ENCODE measurements at places on chromosomes 1 and 21. TPM values are rescaled to one million over a fixed set of nuclear protein-coding genes. Genes with fewer than 3 reads are reported as not detected.
A peak's percentile ranks its signal among the peaks of the same experiment; 100 is the strongest.

Gene ILDR2
- total RNA-seq = 5.9 TPM

Gene RGS4
- 3.1 TPM for total RNA-seq

DNA sequence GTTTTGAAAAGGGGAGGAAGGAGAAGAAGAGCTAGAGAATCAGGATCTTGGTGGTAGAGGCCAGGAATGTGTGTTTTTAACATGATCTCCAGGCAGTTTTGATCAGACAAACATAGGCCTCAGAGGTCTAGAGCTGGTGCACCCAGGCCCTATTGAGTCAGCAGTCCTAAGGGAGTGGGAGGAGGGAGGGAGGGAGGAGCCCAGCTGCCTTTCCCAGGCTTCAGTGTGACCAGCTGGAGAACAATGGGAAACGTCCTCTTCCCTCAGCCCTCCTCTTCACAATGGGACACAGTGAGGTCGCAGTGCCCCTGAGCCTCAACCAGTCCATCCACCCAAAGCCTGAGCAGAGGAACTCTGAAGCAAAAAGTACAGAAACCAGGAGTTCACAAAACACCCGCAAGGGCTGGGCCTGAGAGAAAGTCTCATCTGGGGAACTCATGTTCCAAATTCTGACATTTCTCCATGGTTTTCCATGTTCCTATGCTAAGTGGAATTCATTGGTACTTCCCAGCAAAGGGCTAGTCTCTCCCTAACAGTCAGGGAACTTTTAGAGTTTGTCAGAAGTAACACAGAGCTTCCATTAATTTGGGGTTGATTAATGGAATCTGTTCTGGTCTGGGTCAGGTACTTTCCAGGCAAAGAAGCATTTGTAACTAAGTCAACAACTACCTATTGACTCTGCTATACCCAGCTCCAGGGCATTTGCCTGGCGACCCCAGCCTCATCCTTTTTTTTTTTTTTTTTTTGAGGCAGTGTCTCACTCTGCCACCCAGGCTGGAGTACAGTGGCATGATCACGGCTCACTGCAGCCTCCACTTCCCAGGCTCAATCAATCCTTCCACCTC lies 37.5 kb downstream of the ELAPOR1 start:
- H3K27ac ChIP-seq = peak overlapping the region; percentile 42
- peaks cover 6% of the 10 kb centered on the region for H3K4me1 ChIP-seq
- no peaks in the 10 kb centered on the region for H3K36me3 ChIP-seq
- no peak for DNase-seq

DNA sequence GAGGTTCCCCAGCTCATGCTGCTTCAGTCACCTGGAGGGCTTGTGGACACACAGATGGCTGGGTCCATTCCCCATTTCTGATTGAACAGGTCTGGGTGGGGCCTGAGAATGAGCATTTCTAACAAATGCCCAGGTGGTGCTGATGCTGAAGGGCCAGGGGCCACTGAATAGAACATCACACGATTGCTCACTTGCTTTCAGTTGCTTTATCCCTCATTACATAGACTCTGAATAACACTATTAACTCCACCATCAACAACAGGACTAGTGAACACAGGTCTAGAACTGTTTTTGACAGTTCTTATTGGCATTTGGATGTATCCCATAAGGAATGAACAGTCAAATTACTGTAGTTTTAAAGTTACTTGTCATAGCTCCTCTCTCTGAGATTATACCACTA lies 12.1 kb downstream of the TRAPPC10 start:
- no peak for DNase-seq
- no peak overlapping the region for H3K4me3 ChIP-seq
- no peaks in the 10 kb centered on the region for H3K36me3 ChIP-seq

DNA sequence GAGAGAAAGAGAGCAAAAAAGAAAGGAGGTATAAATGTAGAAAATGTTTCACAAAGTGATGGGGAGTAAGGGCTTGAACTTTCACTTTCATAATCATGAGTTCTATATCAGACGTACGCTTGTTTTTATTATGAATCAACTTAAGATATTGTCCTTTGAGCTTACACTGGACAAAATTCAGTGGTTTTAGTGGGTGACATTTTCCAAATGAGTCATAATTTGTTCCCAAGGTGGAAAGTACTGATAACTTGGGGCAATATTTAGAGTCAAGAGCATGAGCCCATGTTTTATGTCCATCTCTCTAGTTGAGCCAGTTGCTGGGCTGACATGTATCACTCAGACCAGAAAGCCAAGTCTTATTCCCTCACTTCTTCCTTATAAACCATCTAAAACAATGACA lies 161.6 kb downstream of the CHRM3 start:
- no peaks in the 10 kb centered on the region for H3K4me1 ChIP-seq
- no peaks in the 10 kb centered on the region for H3K27me3 ChIP-seq
- no peak overlapping the region for H3K27ac ChIP-seq
- no peaks in the 10 kb centered on the region for H3K36me3 ChIP-seq
- no peak for DNase-seq
- no peak overlapping the region for H3K4me3 ChIP-seq

Gene DYNLT5
- total RNA-seq = 1.4 TPM

GRCh38 chr1:171290621-171291020 lies 23.4 kb upstream of the FMO4 start:
- no peaks in the 10 kb centered on the region for H3K4me1 ChIP-seq
- H3K27me3 ChIP-seq = no peaks in the 10 kb centered on the region
- no peak for DNase-seq
- H3K27ac ChIP-seq = no peak overlapping the region

Gene EDN2
- 2.9 TPM for total RNA-seq

DNA sequence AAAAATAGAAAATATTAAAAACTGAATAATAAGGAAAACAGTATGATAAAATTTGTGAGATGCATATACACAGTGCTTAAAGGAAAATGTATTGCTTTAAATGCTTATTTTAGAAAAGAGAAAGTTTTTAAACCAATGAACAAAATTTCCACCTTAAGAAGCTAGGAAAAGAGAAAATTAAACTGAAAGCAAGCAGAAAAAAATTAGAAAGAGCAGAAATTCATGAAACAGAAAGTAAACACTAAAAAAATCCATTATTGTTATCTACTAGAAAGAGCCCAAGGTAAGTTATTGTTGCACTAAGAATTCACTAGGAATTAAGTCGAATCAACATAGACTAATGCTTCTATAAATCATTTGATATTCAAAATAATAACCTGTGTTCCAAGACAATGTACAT lies 67.7 kb downstream of the PIK3R3 start:
- H3K27me3 ChIP-seq = no peaks in the 10 kb centered on the region
- DNase-seq = no peak
- peaks cover 3% of the 10 kb centered on the region for H3K4me1 ChIP-seq
- H3K36me3 ChIP-seq = peaks cover 4% of the 10 kb centered on the region

DNA sequence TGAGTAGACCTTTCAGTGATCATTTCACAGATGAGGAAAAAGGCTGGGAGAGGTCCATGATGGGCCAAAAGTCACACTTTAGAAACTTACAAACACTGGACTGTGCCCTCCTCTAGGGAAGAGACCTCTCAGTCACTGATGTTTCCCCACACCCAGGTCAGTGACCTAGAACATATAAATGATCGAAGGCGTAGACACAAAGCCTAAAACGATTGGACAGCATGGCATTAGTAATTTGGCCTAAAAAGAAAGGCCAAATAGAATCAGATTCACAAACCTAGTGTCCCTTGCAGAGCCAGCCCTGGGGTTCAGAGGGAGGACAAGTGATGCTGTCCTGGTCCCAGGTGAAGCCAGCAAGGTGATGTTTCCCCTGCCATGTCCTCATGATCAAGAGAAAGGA lies 27.7 kb downstream of the TRABD2B start:
- H3K4me1 ChIP-seq = peaks cover 38% of the 10 kb centered on the region
- no peak for DNase-seq
- no peak overlapping the region for H3K4me3 ChIP-seq
- no peaks in the 10 kb centered on the region for H3K27me3 ChIP-seq
- no peak overlapping the region for H3K27ac ChIP-seq

GRCh38 chr1:18637511-18637960 lies 6.9 kb downstream of the PAX7 start:
- H3K36me3 ChIP-seq = no peaks in the 10 kb centered on the region
- no peak overlapping the region for H3K4me3 ChIP-seq
- no peaks in the 10 kb centered on the region for H3K4me1 ChIP-seq
- no peak overlapping the region for H3K27ac ChIP-seq
- DNase-seq = no peak

Gene SLC1A7
- total RNA-seq = not detected

Gene LCE1D
- total RNA-seq = not detected

- H3K4me3 ChIP-seq = no peak overlapping the region
- no peaks in the 10 kb centered on the region for H3K4me1 ChIP-seq
- H3K36me3 ChIP-seq = no peaks in the 10 kb centered on the region
- no peak overlapping the region for H3K27ac ChIP-seq
Observed at GRCh38 chr1:12654004-12654567, 10.2 kb downstream of the AADACL4 start.

Gene PDC
- not detected for total RNA-seq

Gene ZMYND12
- total RNA-seq = 1.9 TPM

GRCh38 chr1:224067621-224068457 lies 46.1 kb upstream of the FBXO28 start:
- H3K36me3 ChIP-seq = no peaks in the 10 kb centered on the region
- no peak for DNase-seq
- H3K27ac ChIP-seq = no peak overlapping the region
- H3K27me3 ChIP-seq = no peaks in the 10 kb centered on the region

DNA sequence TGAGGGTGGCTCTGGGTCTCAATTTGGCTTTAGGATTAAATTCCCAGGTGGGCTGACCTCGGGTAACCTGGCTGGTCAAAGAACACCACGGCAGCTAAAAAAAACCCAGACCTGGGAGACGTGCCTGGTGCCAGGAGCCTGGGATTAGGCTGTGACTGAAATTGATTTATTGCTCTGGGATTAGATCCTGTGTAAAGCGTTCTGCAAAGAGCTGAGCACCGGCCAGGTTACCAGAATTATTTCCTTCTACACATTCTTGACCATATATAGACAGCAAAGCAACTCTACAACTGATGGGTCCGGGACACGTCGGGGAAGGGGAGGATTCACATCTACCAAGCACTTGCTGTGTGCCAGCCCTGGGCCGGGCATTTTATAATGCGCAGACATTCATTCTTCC lies 45.2 kb downstream of the TMCO4 start:
- H3K4me3 ChIP-seq = no peak overlapping the region
- H3K36me3 ChIP-seq = peaks cover 4% of the 10 kb centered on the region
- no peak overlapping the region for H3K27ac ChIP-seq
- H3K4me1 ChIP-seq = no peaks in the 10 kb centered on the region
- DNase-seq = no peak

DNA sequence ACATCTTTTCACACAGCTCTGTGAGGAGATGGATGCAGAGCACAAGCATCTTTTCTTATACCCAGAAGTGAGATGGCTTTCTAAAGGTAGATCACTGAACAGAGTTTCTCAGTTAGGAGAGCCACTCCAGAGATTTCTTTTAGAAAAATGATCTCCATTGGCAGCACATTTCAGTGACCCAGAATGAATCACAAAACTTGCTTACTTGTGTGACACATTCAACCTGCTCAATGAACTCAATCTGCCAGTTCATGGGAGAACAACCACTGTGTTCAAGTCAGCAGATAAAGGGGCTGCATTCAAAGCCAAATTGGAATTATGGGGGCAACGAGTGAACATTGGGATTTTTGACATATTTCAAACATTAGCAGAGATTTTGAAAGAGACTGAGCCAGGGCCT lies 78.3 kb downstream of the UCHL5 start:
- no peaks in the 10 kb centered on the region for H3K4me1 ChIP-seq
- H3K27ac ChIP-seq = no peak overlapping the region

Gene KRTAP10-10
- not detected for total RNA-seq

Gene GPR157
- 9.1 TPM for total RNA-seq

GRCh38 chr1:94863919-94864318 lies 43.8 kb downstream of the SLC44A3 start:
- no peaks in the 10 kb centered on the region for H3K27me3 ChIP-seq
- H3K4me3 ChIP-seq = peak overlapping the region; percentile 20
- H3K4me1 ChIP-seq = peaks cover 32% of the 10 kb centered on the region

DNA sequence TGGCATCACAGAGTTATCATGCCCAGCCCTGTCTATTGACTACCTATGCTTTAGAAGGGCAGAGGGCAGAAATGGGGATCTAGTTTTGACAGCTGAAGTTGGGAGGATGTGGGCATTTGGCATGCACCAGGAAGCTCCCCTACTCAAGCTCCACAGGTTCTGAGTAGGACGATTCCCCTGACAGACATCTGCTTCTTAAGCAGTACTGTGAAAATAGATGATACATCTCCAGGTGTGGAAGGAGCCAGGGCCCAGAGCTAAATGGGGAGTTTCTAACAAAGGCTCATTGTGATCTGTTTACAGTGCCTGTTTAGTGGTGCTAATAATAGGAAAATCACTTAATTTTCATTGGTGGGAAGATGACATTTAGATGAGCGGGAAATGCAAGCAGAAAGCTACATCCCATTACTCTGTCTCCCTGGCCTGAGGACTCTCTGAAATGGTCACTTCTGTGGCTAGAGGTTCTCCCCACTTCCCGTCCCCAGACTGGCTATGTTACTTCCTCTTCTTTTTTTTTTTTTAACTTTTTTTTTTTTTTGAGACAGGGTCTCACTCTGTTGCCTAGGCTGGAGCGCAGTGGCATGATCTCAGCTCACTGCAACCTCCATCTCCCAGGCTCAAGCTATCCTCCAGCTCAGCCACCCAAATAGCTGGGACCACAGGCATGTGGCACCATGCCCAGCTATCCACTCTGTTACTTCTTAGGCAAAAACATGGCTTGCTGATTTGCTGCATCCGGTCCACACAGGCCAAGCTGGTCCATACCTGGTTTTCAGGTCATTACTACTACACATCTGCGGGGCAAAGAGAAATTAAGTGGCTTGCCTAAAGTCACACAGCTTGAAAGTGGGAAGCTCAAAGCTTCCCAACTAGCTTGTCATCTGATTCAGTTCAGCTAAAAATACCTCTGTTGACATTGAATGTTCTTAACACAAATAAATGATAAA lies 23.2 kb upstream of the CNIH3 start:
- H3K27me3 ChIP-seq = no peaks in the 10 kb centered on the region
- no peak for DNase-seq
- H3K4me1 ChIP-seq = no peaks in the 10 kb centered on the region
- no peaks in the 10 kb centered on the region for H3K36me3 ChIP-seq

- no peak overlapping the region for H3K27ac ChIP-seq
- peak; percentile 86 for DNase-seq
- no peaks in the 10 kb centered on the region for H3K36me3 ChIP-seq
Observed at GRCh38 chr21:45640888-45641479, 2.5 kb upstream of the PCBP3 start.

DNA sequence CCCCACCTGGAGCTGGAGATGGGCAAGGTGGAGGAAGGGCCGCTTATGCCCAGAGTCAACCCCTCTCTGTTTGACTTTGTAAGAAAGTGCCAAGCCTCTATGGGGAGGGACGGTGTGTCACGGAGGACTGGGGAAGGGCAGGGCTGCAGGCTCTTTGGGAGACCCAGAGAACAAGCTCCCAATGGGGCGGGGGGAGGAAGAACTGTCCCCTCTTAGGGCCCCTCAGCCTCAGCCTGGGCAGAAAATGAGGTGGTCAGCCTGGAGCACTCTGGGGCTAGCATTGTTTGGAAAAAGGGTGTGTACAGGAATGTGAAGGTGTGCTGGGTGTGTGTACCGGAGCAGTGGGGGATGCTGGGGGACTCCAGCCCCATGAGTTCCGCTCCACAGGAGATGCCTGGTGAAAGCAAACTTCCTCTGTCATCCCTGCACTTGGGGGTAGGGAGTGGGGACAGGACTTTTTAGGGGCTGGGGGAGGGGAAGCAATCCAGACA lies 1.2 kb upstream of the INAVA start:
- H3K36me3 ChIP-seq = no peaks in the 10 kb centered on the region
- H3K4me1 ChIP-seq = peaks cover 31% of the 10 kb centered on the region
- no peak overlapping the region for H3K4me3 ChIP-seq

Measured in kidney (tissue), 22 donors.